ENCODE measurements at places on chromosomes 11 and 22.

DNA sequence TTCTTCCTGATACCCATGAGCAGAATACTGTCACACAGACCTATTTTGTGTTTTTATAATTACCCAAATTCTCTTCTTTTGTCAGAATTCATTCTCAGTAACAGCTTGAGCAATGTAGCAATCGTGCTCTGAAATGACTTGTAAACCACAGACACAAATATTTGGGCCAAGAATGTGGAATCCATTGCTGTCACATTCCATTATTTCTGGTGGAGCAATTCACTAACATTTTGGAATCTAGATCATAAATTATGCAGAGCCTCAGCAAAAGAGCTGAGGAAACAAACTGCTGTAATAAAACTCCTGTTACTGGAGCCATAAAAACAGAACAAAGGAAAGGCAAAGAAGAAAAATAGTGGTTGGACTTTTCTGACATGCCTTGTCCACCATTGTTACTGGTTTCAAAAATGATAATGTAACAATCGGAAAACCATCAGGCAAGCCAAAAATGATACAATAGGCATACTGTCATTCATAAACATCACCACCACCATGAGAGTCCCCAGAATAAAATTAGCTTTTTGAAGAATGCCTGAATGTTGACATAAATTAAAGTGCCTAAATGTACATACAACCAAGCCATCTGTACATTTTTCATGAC is 223.4 kb upstream of the PITPNB start:
- no peak for DNase-seq

GRCh38 chr11:65891219-65892136 is 1.0 kb downstream of the CCDC85B start:
- no peak for DNase-seq

DNA sequence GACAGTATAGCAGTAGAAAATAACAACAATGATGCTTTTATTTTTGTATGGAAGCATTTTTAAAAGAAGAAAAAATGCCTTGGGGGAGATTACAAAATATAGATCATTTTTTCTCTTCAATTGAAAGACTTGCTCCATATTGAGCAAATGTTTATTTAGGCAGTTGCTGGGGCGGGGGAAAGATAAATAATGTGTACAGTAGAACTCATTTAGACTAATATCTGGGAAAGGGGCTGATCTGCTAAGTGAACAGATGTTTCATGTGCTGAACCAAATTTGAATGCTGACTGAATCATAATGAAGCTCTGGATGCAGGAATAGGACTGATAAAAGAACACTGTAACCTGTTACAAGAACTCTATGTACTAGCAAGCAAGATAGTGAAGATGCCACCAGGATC is 457.1 kb upstream of the TENM4 start:
- no peak for DNase-seq

- DNase-seq, result no peak
Measured at GRCh38 chr11:107587306-107587979, 3.5 kb upstream of the ELMOD1 start.

DNA sequence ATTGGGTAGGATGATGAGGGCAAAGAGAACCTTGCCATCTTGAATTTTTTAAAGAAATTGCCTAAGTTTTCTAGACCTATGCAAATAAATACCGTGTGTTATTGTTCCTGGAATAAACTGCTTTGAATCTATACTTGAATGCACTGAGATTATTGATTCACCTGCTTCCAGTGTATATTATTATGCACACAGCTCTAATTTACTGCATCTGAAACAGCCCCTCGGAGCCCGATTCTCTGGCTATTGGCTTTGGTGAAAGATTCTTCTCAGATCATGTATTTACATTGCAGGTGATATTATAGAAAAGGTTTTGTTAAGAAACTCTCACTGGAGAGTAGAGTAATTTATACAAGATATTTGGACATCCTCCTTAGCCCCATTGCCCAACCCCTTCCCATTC is 254.2 kb downstream of the TENM4 start:
- DNase-seq, result no peak

GRCh38 chr22:42633013-42633412 is 7.4 kb downstream of the ATP5MGL start:
- no peak for DNase-seq

GRCh38 chr11:118338637-118339061 is 3.9 kb downstream of the CD3D start:
- peak; percentile 82 for DNase-seq

GRCh38 chr11:126164781-126165180 is 46.7 kb downstream of the RPUSD4 start:
- no peak for DNase-seq

DNA sequence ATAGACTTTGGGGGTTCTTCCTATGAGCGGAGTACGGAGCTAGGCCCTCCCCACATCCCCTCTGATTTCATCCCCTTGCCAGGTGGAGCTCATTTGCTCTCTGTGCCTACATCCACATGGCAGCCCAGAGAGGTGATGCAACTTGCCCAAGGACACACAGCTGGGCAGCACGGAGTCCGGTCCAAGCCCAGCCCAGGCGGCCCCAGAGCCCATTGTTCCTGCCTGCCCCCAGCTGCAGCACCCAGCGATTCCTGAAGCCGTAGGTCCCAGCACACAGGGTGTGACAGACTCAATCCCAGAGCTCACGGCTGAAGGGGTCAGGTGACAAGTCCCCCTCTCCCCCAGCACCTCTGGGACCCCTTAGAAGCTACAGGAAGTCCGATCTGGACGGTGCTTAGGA is 22.2 kb upstream of the RFPL3 start:
- DNase-seq, result no peak

DNA sequence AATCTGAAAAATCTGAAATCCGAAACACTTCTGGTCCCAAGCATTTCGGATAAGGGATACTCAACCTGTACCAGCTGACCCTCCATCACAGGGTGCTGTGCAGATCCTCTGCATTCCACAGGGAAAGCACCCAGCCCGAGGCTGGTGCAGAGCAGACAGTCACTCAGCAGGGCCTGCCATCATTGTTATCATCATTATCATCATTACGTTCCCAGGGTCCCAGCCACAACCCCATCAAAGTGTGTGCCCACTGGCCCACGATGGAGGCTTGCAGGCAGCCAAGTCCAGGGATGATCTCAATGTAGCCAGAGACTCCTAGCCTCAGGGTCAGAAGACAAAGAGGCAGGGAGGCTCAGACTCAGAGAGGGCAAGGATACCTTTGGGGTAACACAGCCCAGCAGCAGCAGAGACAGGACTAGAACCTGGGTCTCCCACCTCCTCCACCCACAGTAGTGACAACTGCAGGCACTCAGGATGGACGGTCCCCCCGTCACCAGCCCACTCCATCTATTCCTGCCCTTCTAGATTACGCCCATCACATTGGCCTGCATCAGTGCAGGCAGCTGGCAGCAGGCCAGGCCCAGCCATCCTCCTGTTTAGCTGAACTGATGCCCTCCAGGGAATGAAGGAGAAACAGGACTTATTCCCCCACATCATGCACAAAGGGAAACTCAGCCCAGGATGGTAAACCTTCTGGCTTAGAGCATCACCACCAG is 10.3 kb downstream of the GAL3ST1 start:
- DNase-seq, result no peak

- no peak for DNase-seq
Measured at GRCh38 chr11:65625628-65626342, 10.2 kb downstream of the PCNX3 start.

- no peak for DNase-seq
Measured at GRCh38 chr11:109858152-109858551, 235.0 kb upstream of the ZC3H12C start.

DNA sequence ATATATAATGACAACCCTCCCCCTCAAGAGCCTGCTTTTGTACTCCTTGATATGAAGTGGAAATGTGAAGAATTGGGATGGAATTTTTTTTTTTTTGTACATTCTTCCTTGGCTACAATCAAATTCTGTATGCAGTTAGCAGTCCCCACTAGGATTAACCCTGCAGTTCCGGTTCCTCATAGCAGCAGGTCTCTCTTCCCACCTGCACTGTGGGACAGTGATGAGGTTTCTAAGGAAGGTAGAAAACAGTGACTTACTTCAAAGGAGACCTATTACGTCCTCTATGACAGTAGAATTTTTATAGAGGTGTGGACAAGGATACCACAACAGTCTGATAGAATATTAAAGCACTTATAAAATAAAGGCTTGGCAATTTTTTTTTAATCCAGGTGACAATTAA is 46.3 kb upstream of the ALKBH3 start:
- DNase-seq, result no peak

GRCh38 chr11:34351687-34352469 is 5.9 kb downstream of the ABTB2 start:
- DNase-seq, result no peak

GRCh38 chr11:33480626-33481025 is 220.0 kb downstream of the C11orf91 start:
- no peak for DNase-seq

DNA sequence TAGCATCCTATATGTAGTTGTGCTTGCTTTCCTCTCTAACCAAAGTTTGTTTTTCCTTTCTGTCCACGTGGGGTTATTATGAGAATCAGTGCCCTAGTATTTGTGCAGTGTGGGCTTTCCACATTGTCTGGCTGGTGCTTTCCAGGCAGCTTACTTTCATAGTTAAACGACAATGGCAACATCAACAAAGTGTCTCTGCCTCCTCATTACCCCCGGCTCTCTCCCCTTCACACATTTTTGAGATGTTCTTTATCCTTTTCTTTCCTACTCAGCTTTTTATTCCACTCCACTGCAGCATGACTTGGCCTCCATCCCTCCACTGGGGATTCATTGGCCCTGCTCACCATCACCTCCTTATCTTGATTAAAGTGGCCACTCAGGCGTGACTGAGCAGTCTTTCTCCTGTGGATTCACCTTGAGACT is 19.1 kb downstream of the SPECC1L start:
- DNase-seq, result no peak

- no peak for DNase-seq
Measured at GRCh38 chr11:68963779-68964178, 17.0 kb downstream of the MRGPRD start.

GRCh38 chr11:61488651-61489291 is 19.8 kb upstream of the LRRC10B start:
- DNase-seq, result no peak

DNA sequence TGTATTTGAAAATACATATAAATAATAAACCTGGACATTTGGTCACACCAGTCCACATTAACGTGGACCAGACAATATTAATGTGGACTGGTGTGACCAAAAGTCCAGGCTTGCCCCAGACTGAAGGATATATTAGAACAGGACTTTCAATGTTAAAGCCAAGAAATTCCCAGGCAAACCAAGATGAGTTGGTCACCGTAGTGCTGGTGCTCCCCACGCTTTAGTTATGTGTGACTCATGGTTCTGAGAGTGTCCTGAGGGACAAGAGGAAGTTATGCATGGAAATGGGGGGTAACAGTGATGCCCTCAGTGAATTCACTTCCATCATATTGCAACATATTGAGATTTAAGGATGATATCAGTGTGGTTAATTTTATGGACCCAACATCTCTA is 31.4 kb downstream of the POU2AF1 start:
- no peak for DNase-seq

GRCh38 chr11:44016131-44016530 is 31.6 kb upstream of the ACCSL start:
- no peak for DNase-seq

DNA sequence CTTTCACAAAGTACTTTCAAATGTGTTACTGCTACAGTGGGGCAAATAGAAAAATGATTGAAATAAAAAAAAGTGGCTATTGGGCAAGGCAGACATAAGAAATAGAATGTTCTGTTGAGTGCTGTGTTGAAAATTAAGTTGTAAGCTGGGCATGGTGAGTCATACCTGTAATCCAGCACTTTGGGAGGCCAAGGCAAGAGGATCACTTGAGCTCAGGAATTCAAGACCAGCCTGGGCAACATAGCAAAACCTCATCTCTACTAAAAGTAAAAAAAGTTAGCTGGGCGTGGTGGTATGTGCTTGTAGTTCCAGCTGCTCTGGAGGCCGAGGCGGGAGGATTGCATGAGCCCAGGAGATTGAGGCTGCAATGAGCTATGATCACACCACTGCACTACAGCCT is 26.9 kb upstream of the LDHA start:
- no peak for DNase-seq

DNA sequence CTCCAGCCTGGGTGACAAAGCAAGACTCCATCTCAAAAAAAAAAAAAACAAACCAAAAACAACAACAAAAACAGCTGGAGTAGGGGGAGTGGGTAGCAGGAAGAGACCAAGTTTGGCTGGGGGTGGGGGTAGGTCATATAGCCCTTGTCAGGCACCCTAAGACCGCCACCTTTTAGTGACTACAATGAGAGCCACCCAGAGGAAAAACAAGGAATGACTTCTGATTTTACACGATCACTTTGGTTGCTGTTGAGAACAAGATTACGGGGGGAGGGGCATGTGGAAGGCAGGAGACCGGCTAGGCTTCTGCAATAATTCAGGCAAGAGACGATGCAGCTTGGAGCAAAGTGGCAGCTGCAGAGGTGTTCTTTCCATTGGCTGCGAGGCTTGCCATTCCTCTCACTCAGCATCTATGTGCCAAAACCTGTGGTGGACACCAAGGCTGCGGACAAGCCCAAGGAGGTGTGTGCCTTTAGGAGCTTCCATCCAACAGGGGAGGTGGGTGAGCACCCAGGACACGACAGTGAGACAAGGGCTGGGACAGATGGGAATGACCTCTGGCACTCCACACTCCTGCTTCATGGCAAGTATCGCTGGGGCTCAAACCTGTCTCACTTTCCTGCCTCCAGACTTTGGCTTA is 1.7 kb downstream of the RPS19BP1 start:
- no peak for DNase-seq

DNA sequence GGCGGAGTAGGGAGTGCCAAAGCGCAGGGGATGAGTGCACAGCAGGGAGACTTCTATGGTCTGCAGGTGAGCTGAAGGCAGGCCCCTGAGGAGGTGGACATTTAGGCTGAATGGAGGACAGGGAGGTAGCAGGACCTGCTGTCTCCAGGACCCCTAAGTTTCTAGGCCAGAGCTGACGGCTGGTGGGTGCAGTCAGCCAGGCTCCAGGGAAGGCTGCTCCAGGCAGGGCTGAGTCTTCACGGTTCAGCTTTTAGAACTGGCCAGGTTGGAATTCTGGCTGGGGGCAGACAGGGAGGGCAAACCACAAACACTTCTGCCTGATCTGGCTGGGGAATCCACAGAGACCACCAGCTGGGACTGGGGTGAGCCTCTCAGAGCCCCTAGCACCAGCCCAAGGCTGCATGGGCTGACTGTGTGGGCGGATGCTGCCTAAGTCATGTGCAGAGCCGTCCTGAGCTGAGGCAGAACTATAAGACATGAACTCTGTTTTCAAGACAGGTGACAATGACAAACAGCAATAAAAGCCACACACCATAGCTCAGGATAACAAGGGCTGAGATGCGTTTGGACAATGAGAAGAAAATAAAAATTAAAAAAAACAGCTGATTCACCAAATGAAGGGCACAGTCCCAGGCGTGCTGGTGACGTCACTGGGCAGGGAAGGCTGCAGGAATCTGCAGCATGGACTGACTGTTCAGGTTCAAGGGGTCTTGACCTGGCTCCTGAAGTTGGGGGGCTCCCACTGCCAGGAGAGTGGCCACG is 10.4 kb upstream of the MALAT1 start:
- DNase-seq, result no peak
